ENCODE measurements at places on chromosomes 7 and 10. TPM values are rescaled to one million over a fixed set of nuclear protein-coding genes. Genes with fewer than 3 reads are reported as not detected.

DNA sequence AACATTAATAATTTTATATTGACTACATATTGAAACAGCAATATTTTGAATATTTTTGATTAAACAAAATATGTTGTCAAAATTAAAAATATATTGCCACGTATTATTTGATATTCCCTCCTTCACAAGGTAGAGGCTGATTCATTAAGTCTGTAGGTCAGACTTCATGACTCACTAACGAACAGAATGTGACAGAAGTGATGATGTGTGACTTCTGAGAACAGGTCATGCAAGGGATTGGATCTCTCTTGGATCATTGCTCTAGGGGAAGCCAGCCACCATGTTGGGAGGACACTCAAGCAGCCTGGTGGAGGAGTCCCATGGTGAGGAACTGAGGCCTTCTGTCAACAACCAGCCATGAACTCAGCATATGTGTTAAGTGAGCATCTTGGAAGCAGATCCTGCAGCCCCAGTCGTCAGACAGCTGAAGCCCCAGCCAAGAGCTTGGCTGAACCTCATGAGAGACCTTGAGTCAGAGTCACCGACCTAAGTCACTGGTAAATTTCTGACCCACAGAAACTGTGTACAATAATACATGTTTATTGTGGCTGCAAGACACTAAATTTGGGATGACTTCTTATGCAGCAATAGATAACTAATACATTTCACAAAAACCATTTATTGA is 66.6 kb downstream of the HTR5A start:
- no peak overlapping the region for H3K27ac ChIP-seq
- no peaks in the 10 kb centered on the region for H3K36me3 ChIP-seq
- H3K4me1 ChIP-seq, result no peaks in the 10 kb centered on the region
- H3K27me3 ChIP-seq, result no peaks in the 10 kb centered on the region
- no peak for DNase-seq

DNA sequence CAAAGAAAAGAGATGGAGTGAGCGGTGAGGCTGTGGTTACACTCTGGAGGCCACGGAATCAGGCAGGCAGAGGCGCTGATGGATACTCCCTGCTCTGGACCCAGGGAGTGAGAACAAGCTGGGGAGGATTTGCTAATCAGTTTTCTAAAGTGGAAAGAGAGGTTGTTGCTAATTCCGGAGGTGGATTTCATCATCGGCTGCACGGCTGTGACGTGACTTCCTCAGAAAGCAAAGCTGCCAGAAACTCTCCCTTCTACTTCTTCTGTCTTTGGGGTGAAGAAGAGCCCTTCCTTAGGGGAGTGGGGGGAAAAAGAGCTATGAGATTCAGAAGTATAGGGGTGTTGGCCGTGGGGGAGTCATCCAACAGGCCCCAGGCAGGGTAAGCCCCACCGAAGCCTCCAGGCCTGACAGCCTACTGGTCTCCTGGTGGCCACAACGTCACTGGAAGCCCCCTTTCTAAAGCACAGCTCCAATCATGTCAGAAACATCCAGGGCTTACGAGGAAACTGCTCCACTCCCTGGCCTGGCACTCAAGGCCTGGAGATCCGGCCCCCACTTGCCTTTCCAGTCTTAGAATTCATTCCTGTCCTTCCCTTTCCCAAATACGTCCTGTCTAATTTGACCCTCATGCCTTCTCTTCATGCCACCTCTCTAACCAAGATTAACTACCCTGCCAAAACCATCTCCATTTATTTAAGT is 114.5 kb downstream of the HIP1 start:
- H3K27ac ChIP-seq, result peak overlapping the region; percentile 28
- H3K4me3 ChIP-seq, result no peak overlapping the region
- no peaks in the 10 kb centered on the region for H3K27me3 ChIP-seq
- H3K4me1 ChIP-seq, result no peaks in the 10 kb centered on the region
- H3K36me3 ChIP-seq, result no peaks in the 10 kb centered on the region

- H3K4me3 ChIP-seq, result no peak overlapping the region
- peaks cover 11% of the 10 kb centered on the region for H3K4me1 ChIP-seq
- no peak for DNase-seq
- H3K36me3 ChIP-seq, result no peaks in the 10 kb centered on the region
Measured at GRCh38 chr10:97843281-97843671, 6.4 kb upstream of the GOLGA7B start.

GRCh38 chr7:35512716-35513115 is 182.2 kb downstream of the HERPUD2 start:
- H3K4me1 ChIP-seq, result no peaks in the 10 kb centered on the region
- no peak overlapping the region for H3K27ac ChIP-seq
- no peaks in the 10 kb centered on the region for H3K27me3 ChIP-seq
- H3K36me3 ChIP-seq, result no peaks in the 10 kb centered on the region

- no peaks in the 10 kb centered on the region for H3K27me3 ChIP-seq
- H3K4me1 ChIP-seq, result peaks cover 13% of the 10 kb centered on the region
- DNase-seq, result peak; percentile 55
- no peak overlapping the region for H3K27ac ChIP-seq
Measured at GRCh38 chr7:159033956-159034355, 110.7 kb downstream of the VIPR2 start.

DNA sequence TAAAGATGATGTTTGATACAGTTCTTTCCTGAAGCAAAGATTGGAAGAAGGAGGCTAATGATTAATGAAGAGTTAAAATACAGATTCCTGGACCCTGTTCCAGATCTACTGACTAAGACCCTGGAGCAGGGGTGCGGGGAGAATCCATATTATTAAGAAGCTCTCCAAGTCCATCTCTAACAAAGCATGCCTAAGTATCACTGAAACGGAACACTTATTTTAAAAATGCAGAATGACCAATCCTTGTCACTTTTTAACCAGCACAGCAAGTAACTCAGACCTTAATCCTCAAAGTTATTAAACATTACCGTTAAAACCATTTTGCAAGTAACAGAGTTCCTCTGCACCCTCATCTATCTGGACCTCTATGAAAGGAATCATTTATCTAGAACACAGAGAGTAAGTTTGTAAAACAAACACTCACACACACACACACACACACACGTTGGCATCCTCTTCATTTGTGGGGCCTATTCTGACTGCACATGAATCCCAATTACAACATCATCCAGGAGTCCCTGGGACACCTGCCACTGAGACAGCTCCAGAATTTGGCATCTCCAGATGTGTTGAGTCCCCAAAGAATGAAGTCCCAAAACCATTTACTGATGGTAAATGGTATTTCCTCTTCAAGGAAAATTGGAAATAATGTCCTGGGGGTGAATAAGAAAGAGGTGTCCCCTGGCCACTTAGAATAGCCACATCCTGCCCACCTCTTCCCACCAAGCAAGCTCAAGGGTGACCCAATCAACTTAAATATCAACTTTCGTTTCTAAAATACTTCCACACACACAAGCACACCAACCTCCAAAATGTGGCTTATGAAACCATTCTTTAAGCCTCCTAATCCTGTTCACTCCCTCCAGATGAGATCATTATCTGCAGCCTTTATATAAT is 117.5 kb downstream of the PARD3 start:
- H3K4me1 ChIP-seq, result no peaks in the 10 kb centered on the region
- no peaks in the 10 kb centered on the region for H3K36me3 ChIP-seq
- H3K27ac ChIP-seq, result no peak overlapping the region
- DNase-seq, result no peak
- H3K27me3 ChIP-seq, result no peaks in the 10 kb centered on the region
- H3K4me3 ChIP-seq, result no peak overlapping the region

GRCh38 chr10:4561296-4561695 is 264.7 kb upstream of the AKR1E2 start:
- H3K36me3 ChIP-seq, result no peaks in the 10 kb centered on the region
- no peaks in the 10 kb centered on the region for H3K27me3 ChIP-seq
- no peaks in the 10 kb centered on the region for H3K4me1 ChIP-seq
- H3K27ac ChIP-seq, result no peak overlapping the region
- no peak for DNase-seq
- H3K4me3 ChIP-seq, result no peak overlapping the region

DNA sequence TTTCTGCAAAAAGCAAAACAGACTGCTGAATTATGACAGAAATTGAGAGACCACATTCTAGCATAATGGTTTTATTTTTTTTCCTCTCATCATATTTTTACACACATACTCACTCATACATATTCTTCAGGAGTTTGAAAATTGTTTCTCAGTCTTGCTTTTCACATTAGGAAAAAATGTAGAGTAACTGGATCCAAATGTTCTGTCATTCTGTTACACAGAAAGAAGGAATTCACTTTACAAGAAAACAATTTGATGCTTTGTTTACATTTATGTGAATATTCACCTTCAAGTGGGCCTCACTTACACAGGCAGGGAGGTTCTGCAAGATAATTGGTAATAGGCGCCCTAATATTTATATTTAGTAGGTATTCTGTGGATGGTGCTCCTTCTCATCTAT is 82.0 kb downstream of the ARL4A start:
- H3K4me3 ChIP-seq, result no peak overlapping the region
- no peak for DNase-seq
- H3K27me3 ChIP-seq, result no peaks in the 10 kb centered on the region

DNA sequence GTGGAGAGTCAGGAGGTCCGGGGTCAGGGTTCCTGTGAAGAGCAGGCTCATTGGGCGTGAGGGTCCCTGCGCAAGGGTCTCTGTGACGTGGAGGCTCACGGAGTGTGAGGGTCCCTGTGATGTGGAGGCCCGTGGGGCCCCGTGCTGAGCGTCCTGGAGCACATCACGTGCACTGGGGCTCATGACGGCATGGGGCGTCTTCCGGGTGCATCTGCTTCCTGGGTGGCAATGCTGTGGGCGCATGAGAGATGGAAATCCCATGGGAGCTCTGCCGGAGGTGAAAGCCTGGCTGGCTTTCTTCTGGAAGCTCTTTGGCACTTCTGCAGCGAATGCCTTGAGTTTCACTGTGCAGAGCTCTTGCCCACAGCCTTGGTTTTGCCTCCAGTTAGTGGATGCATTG is 71.4 kb downstream of the WDR37 start:
- no peaks in the 10 kb centered on the region for H3K27me3 ChIP-seq
- peaks cover 41% of the 10 kb centered on the region for H3K36me3 ChIP-seq
- no peak overlapping the region for H3K27ac ChIP-seq
- no peak overlapping the region for H3K4me3 ChIP-seq
- H3K4me1 ChIP-seq, result no peaks in the 10 kb centered on the region
- no peak for DNase-seq

GRCh38 chr10:113450046-113450804 is 102.6 kb upstream of the HABP2 start:
- no peak overlapping the region for H3K27ac ChIP-seq
- H3K4me1 ChIP-seq, result no peaks in the 10 kb centered on the region
- DNase-seq, result no peak
- no peaks in the 10 kb centered on the region for H3K36me3 ChIP-seq
- no peaks in the 10 kb centered on the region for H3K27me3 ChIP-seq

DNA sequence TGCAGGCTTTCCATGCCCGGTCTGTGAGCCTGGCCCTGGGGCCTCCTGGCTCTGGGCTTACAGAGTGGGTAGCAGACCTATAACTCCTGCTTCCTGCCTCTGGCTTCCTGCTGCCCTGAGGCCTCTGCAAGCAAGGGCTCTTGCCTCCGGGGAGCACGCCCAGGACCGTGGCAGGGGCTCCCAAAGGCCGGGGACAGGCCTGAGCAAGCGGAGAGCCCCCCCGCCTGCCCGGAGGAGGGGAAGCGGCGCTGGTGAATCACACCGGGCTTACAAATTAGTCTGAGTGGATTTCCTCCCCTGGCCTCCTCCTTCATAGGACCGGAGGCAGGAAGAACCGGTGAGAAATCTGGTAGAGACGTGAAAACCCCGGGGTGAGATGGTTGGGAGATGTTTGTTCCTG is 1.5 kb upstream of the MYL10 start:
- no peaks in the 10 kb centered on the region for H3K27me3 ChIP-seq
- no peaks in the 10 kb centered on the region for H3K4me1 ChIP-seq
- H3K36me3 ChIP-seq, result no peaks in the 10 kb centered on the region
- no peak overlapping the region for H3K27ac ChIP-seq
- DNase-seq, result no peak
- no peak overlapping the region for H3K4me3 ChIP-seq

GRCh38 chr7:47344171-47344955 is 237.5 kb downstream of the TNS3 start:
- no peak for DNase-seq
- H3K4me3 ChIP-seq, result no peak overlapping the region
- no peak overlapping the region for H3K27ac ChIP-seq
- no peaks in the 10 kb centered on the region for H3K4me1 ChIP-seq

DNA sequence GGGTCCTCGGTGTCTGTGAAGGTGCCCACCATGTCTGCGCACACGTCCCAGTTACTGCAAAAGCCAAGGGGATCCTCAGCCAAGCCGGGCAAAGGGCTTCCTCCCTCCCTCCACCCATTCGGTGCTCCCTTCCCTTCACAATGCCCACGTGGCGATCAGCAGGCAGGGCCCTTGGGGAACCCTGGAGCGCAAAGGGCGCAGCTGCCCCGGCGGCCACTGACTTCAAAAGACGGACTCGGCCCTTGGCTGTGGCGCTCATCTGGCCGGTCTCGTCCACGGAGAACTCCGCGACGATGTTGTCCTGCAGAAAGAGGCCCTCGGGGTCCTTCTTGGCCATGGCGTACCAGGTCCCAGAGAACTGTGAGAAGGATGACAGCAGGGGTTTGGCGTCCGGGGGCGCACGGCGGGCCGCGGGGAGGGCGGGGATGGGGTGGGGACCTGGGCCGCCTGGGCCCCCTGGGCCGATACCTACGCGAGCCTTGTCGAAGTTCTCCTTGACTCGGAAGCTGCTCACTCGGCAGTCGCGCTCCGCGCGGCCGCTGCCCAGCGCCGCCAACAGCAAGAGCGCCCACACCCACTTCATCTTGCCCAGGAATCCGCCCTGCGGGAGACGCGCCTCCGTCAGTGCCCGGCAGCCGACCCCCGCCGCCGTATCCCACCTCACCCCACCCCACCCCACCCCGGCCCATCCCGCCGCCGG is 439 bp downstream of the RBP4 start:
- H3K27me3 ChIP-seq, result peaks cover 32% of the 10 kb centered on the region
- no peak for DNase-seq

- peaks cover 7% of the 10 kb centered on the region for H3K4me1 ChIP-seq
- no peak overlapping the region for H3K27ac ChIP-seq
- no peaks in the 10 kb centered on the region for H3K27me3 ChIP-seq
- H3K4me3 ChIP-seq, result no peak overlapping the region
- no peak for DNase-seq
Measured at GRCh38 chr10:31596765-31597164, 277.7 kb downstream of the ZEB1 start.

DNA sequence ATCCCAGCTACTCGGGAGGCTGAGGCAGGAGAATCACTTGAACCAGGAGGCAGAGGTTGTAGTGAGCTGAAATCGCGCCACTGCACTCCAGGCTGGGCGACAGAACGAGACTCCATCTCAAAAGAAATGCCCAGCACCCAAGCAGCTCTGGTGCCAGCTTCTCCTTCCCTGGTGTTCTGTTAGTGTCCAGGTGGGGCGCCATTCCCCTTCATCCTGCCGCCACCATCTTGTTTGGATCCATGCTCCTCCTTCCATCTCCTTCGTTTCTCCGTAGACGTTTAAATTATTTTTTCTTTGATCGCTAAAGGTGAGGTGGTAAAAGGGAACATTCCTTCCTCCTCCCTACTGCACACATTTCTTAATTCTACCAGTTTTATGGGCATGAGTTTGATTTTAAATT is 30.3 kb downstream of the PROSER2 start:
- H3K27me3 ChIP-seq, result no peaks in the 10 kb centered on the region
- no peak overlapping the region for H3K27ac ChIP-seq
- peak; percentile 6 for DNase-seq
- H3K36me3 ChIP-seq, result no peaks in the 10 kb centered on the region
- no peak overlapping the region for H3K4me3 ChIP-seq
- H3K4me1 ChIP-seq, result no peaks in the 10 kb centered on the region

The GLI3 gene
- total RNA-seq, result 18.3 TPM

The TRIM4 gene
- 29.6 TPM for total RNA-seq

The EPC1 gene
- total RNA-seq, result 42.6 TPM

The C7orf33 gene
- not detected for total RNA-seq

The FAM24A gene
- total RNA-seq, result not detected

All from sigmoid colon (tissue), 7 donors.